ENCODE measurements at places on chromosomes 11 and 22.
A peak's percentile ranks its signal among the peaks of the same experiment; 100 is the strongest.

DNA sequence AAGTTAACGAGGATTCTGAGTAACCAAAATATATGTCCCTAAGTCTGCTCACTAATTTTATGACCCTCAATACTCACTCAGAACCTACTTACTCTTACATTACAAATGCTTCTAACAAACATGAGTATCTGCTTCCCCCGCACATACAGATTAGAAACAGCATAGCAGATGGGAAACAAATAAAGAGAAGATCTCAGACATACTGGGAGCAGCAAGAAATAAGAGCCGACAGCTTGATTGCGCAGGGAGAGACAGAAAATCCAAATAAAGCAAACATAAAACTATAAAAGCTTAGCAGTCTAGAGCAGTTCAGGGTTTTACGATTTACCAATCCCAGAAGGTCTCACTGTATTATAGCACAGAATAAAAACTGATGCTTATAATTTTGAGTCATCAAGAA is 89.1 kb upstream of the DBX1 start:
- DNase-seq = peak; percentile 48

DNA sequence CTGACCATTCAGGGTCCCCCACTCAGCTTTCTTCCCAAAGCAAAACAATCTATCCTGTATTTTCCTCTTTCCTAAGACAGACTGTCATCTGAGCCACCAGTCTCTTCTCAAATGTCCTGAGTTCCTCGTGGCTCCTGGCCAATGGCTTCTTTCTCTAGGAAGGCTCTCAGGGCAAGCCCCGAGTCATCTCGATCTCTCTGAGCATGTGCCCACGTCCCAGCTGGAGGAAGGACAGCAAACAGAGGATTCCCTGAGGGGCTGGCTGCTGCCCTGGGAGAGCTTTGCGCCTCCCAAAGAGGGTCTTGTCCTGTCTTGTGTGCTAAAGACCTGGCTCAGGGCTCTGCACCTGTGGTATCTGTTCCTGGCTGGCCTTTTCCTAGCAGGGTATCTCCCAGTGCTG is 8.3 kb downstream of the SLC37A2 start:
- DNase-seq = no peak

DNA sequence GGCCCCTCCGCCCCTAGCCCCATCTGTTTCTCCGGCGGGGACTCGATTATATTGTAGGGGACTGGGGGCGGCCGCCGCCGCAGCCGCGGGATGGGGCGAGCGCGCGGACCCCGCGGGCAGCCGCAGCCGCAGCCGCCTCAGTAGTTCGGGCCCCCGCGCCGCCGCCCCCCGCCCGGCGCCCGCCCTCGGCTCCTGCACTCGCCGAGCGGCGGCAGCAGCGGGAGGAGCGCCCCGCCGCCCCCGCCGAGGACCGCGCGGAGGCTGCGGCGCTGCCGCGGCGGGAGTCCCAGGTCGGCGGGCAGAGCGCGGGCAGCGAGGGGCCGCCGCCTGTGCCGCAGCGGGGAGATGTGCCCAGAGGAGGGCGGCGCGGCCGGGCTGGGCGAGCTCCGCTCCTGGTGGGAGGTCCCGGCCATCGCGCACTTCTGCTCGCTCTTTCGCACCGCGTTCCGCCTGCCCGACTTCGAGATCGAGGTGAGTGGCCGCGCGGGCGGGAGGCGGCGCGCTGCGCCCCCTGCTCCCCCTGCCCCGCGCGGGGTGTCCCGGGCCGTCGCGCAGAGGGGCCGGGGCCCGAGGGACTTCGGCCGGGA is at the start of gene CECR2:
Gene CECR2 (plus strand): TSS at position 22 of the 587 bp plus-strand sequence. CDS start 324 bp downstream, at position 346.
- peak; percentile 45 for DNase-seq

DNA sequence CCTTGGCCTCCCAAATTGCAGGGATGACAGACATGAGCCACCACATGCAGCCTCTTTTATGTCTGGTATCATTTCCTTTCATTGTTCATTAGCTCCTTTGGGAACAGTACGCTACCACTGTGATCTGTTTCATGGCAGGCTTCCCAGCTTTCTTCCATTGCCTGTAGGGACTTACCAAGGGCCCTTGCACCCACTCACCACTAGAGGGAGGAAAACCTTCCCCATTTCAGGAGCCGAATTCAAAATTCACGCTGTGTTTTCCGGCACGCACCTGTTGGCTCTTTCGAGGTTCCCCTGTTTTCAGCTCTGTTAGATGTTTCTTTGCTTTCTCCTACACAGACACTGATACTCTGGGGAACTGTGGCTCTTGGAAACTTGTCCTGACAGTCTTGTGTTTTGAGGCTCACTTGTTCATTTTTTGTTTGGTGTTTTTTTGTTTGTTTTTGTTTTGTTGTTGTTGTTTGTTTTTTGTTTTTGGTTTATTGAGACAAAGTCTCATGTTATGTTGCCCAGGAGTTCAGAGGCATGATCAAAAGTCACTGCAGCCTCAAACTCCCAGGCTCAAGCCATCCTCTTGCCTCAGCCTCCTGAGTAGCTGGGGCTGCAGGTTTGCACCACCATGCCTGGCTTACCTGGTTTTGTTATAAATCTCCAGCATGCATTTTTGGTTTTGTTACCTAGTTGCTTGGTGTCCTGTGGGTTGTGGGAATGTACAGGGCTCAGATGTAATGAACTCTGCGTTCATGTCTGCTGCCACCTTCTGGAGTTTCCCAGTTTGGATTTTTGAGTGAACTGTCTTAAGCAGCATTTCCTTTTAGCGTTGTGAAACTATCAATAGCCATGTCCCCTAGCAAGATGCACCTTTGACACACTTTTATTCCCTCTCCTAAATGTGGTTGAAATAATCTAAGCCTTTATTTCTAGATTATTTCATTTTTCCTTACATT is 2.3 kb downstream of the KRTAP5-11 start:
- peak; percentile 71 for DNase-seq

DNA sequence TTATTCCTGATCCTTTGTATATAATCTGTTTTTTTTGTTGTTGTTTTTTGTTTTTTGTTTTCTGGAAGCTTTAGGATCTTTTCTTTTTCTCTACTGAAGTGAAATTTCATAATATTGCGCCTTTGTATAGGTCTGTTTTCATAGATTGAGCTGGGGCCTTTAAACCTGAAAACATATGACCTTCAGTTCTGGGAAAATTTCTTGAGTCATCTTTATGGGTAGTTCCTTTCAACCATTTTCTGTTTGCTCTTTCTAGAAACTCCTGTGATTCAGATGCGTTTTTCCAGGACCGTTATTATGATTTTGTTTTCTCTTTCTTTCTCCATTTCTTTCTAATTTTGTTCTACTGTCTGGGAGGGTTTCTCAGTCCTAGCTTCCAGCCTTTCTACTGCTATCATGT is 43.7 kb downstream of the BSX start:
- no peak for DNase-seq

Measured in WERI-Rb-1 (cell line).